ENCODE measurements at places on chromosomes 7 and 10. TPM values are rescaled to one million over a fixed set of nuclear protein-coding genes. Genes with fewer than 3 reads are reported as not detected.

DNA sequence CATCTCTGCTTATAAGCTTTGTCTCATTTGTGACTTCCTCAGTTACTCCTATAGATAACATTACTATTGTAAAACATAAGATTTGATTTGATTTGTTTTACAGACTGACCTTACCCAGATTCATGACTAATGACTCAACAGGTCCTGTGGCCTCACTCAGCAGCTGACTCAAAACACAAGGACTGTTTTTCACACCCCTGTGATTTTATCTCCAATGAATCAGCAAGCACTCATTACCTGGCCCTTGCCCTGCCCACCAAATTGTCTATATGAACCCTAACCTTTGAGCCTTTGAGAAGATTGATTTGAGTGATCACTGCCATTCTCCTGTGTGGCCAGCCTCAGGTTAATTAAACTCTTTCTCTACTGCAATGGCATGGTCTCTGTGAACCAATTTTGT lies 1064.6 kb upstream of the LRRTM3 start:
- no peak for DNase-seq

- DNase-seq, result no peak
Measured at GRCh38 chr10:124166431-124167125, 73.2 kb upstream of the CHST15 start.

DNA sequence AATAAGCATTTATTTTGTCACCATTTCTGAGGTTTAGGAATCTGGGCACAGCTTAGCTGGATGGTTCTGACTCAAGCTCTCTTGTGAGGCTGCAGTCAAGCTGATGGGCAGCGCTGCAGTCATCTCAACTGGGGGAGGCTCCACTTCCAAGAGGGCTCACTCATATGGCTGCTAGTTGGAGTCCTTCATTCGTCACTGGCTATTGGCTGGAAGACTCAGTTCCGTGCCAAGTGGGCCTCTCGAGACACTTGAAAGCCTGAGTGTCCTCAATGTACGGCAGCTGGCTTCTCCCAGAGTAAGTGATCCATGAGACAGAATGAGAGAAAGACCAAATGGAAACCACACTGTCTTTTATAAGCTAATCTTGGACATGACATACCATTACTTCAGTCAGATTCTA lies 21.6 kb upstream of the COL13A1 start:
- DNase-seq, result no peak

DNA sequence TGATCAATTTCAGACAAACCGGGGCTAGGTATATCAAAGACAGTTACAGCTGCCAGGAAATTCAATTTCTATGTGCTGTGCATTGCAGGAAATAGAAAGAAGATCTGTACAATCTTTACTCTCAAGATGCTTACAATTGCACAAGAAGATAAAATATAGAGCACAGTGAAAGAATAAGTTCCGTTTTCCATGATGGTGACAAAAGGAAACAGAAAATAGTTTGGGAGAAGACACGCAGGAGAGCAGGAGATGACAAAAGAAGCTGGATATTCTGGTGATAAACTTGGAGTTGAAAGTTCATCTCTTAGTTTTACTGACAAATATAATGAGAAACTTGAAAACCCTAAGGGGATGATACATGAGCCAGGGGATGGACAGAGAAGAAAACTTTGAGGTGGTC lies 646.0 kb downstream of the PARD3 start:
- no peak for DNase-seq

- no peak for DNase-seq
Measured at GRCh38 chr10:90964781-90965465, 44.0 kb upstream of the ANKRD1 start.

DNA sequence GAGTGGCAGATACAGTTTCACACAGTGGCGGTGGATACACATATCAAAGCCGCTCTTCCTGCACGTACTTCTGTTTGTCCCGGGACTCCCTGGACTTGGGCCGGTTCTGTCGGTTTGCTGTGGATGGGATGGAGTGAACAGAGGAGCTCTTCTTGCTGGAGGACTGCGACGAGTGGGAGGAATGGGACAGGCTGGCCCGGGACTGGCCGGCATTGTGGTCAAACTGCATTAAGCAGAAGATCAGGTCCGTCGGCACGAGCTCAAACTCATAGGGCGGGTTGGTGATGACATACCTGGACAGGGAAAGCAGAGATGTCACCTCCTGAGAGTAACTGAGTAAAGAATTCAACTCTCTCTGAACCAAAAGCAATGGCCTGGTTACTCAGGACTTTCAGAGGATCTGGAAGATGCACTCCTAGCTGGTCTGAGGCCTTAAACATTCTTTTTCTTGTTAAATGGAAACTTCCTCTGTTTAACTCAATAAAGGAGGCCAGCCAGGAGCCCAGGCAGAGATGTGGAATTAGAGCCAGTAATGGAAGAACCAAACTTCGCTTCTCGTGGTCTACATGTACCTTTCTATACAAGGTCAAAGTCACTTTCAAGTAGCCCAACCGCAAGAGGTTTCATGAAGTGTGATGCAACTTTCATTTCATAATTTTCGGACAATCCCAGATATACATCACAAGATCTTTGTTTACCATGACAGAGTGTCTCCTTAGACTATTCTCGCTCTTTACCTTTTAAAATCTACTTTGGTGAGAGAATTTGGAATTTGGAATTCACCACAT lies 750.2 kb downstream of the KCNMA1 start:
- no peak for DNase-seq

- DNase-seq, result peak; percentile 19
Measured at GRCh38 chr7:46930366-46930765, 651.5 kb downstream of the TNS3 start.

- DNase-seq, result no peak
Measured at GRCh38 chr10:109851616-109852474, 71.5 kb downstream of the XPNPEP1 start.

DNA sequence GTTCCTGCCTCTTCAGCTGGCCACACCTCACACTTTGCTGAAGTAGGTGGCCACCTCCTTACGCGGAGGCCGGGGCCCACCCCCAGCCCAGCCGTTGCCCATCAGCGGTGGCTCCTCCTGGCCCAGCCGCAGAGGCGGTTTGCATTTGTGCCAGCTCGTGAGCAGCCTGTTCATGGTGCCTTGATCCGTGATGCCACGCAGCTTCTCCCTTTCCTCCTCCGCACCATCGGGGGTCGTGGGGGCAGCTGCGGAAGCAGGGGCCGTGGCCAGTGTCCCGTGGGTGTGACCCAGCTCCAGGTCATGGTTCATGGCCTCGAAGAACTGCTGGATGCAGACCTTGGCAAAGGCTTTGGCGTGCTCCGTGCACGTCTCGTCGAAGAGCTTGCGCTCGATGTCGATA lies 3.1 kb upstream of the CALHM2 start:
- DNase-seq, result peak; percentile 43

- no peak for DNase-seq
Measured at GRCh38 chr7:125490167-125490566, 560.5 kb upstream of the POT1 start.

- no peak for DNase-seq
Measured at GRCh38 chr10:33478675-33479125, 144.2 kb upstream of the NRP1 start.

GRCh38 chr7:120645966-120646365 lies 212.0 kb downstream of the TSPAN12 start:
- DNase-seq, result no peak

- peak; percentile 90 for DNase-seq
Measured at GRCh38 chr10:132886211-132887099, 55.9 kb downstream of the CFAP46 start.

- no peak for DNase-seq
Measured at GRCh38 chr10:4498711-4499251, 327.2 kb upstream of the AKR1E2 start.

DNA sequence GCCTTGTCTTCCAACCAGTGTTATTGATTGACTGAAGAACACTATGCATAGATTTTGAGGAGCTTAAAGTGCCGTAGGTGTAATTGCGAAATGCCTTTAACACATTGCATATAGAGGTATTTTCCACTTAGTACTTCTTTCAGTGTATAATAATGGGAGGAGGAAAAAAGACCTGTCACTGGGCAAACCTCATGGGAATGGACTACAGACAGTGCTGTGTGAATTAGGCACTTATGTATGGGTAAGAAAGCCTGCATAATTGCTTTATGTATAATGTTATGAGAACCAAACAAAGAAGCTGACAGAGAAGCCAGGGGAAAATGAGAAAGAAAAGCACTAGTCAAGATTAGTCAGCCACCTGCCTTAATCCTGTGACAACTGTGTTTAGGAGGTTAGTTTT lies 12.4 kb upstream of the SCRN1 start:
- no peak for DNase-seq

- no peak for DNase-seq
Measured at GRCh38 chr7:44374007-44374763, 48.8 kb upstream of the CAMK2B start.

GRCh38 chr10:100468978-100469377 lies 6.2 kb downstream of the WNT8B start:
- DNase-seq, result no peak

DNA sequence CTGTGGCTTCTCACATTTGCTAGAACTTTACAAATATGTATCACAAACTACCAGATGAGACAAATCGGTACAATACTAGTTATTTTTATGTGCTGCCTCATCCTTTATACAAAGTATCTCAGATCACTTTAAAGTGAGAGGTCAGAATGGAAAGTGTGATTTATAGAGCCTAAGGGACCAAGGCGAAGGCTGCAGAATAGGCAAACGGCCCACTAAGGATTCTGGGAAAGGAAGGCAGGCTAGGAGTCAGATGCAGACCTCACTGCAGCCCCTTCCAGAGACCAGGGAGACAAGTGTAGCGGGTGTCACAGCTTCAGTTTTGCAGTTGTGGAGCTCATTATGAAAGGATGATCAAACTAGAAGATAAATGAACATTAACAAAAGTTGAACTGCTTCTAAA lies 190.6 kb downstream of the HIBADH start:
- DNase-seq, result no peak

The IMMP2L gene
- total RNA-seq, result 14.1 TPM

The MSRB2 gene
- 6.9 TPM for total RNA-seq

The MYL7 gene
- total RNA-seq, result not detected

The GIMAP1 gene
- not detected for total RNA-seq

The FXYD4 gene
- total RNA-seq, result not detected

The SPDYE5 gene
- total RNA-seq, result not detected

The MRPS33 gene
- total RNA-seq, result 29.5 TPM

The TFR2 gene
- under 0.01 TPM for total RNA-seq

The CFAP70 gene
- total RNA-seq, result 1.2 TPM

The SFXN4 gene
- total RNA-seq, result 11.2 TPM

The CTNNA3 gene
- total RNA-seq, result not detected

The ABCA13 gene
- 3.6 TPM for total RNA-seq

The ABCC2 gene
- total RNA-seq, result 1.8 TPM

Measured in osteoblast (primary cell).